ENCODE measurements at places on chromosomes 5 and 9.

DNA sequence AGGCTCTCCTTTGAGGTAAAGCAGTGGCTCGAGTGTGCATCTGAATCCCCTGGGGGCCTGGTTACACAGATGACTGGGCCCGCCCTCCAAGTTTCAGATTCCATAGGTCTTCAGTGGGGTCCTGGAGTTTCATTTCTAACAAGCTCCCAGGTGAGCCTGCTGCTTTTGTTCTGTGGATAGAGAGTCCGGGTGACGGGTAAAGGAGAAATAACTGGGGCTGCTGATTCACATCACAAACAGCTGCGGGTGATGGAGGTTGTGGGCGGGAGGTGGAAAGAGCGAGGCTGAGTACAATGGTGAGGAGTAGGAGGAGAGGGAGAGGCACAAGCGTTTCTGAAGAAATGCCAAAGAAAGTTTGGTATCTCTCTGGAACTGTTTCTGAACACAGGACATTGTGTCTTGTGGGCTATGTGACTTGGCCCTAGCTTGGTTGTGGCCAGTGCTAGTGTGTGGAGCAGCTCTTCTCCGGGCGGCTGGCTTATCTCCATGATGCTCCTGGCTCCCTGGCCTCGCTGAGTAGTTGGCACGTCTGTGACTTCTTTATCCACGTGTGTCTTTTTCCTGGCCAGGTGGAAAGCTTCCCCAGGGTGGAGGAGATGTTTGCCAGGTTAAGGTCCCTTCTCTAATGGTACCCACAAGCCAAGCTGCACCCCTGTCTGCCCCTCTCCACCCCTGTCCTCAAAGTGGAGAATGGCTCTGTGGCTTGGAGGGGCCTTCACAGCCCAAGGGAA, 61.7 kb downstream of the HSPA4 start:
- peak; percentile 80 for DNase-seq

- DNase-seq: no peak
These were observed 143.9 kb downstream of the IRX2 start for GRCh38 chr5:2607598-2607997.

DNA sequence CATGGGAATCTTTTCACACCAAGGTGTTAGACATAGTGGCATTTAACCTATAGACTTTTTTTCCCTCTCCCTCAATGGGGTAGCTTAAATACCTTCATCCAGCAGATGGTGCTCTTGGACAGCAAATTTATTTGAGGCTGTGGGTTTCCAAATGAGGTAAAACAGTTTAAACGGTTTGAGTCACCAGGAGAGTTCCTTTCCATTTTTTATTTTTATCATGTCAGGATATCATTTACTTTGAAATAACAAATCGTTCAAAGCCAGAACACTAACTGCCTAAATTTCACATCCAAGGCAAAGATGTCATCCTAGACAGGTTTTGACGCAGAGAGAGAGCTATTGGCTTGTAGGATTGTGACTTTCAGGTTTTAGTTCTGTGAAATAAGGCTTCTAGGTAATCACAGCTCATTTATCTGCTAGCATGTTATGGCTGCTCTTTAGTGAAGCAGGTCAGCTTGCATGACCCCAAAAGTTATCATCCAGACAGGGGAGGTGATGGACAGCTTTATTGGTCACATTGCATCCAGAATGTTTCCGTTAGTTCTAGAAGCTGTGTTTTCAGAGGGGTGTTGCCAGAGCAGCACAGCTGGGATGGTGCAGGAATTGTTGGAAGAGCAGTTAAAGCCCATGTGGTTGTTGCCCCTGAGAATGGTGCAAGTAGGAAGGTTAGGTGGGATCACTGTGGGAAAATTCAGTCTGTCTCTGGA, 69.8 kb downstream of the KDM4C start:
- DNase-seq: peak; percentile 35

DNA sequence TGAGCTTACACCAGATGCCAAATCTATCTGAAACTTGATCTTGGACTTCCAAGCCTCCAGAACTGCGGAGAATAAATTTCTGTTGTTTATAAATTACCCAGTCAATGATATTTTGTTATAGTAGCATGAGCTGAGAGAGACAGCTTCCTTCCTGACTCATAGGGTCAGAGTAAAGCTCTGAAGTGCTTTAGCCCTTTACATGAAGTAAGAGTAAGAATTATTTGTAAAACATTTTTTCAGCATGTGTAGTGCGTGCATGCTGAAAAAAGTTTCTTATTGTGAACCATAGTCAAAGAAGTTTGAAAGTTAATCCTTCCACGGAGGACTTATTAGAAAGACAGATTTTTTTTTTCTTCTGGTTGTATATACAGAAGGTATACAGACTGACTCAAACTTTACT, 172.4 kb downstream of the DMRT2 start:
- no peak for DNase-seq

- DNase-seq: peak; percentile 44
These were observed 51.5 kb upstream of the MAP3K1 start for GRCh38 chr5:56763711-56764466.
